ENCODE measurements at places on chromosomes 16 and 17.

GRCh38 chr16:76875898-76876297 is 315.1 kb upstream of the MON1B start:
- DNase-seq, result no peak

GRCh38 chr16:12815361-12815760 is 11.7 kb upstream of the CPPED1 start:
- DNase-seq, result no peak

- DNase-seq, result peak; percentile 61
These were observed 4.8 kb upstream of the QPRT start for GRCh38 chr16:29674188-29674587.

GRCh38 chr17:61000911-61001310 is 323.3 kb downstream of the BCAS3 start:
- peak; percentile 42 for DNase-seq

GRCh38 chr17:66737524-66737923 is 97.4 kb upstream of the CACNG5 start:
- peak; percentile 85 for DNase-seq

GRCh38 chr16:1929105-1929504 is 10.9 kb upstream of the HS3ST6 start:
- no peak for DNase-seq

GRCh38 chr17:52740006-52740405 is 581.5 kb upstream of the CA10 start:
- no peak for DNase-seq

DNA sequence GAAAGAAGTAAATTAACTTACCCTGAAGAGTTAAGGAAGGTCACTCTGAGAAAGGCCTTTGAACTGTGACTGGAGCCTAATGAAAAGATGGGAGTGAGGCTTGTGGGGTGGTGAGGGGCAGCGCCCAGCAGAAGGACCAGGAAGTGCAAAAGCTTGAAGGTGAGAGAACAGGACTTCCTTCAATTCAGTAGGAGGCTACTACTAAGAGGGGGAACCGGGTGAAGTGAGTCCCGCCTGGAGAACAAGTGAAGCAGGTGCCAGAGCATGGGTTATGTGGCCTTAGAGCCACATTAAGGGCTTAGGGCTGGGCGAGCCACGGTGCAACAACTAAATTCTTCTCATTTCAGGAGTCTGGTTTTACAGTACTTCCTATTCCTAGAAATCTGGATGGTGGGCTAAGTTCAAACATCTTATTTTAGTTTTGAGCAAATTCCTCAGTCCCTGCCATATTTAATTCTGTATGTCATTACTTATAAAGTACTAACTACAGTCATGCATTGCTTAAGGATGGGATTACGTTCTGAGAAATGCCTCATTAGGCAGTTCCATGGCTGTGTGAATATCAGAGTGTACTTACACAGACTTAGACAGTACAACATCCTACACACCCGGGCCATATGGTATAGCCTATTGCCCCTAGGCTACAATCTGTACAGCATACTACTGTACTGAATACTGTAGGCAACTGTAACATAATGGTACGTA is 5.1 kb downstream of the CFAP20 start:
- no peak for DNase-seq

DNA sequence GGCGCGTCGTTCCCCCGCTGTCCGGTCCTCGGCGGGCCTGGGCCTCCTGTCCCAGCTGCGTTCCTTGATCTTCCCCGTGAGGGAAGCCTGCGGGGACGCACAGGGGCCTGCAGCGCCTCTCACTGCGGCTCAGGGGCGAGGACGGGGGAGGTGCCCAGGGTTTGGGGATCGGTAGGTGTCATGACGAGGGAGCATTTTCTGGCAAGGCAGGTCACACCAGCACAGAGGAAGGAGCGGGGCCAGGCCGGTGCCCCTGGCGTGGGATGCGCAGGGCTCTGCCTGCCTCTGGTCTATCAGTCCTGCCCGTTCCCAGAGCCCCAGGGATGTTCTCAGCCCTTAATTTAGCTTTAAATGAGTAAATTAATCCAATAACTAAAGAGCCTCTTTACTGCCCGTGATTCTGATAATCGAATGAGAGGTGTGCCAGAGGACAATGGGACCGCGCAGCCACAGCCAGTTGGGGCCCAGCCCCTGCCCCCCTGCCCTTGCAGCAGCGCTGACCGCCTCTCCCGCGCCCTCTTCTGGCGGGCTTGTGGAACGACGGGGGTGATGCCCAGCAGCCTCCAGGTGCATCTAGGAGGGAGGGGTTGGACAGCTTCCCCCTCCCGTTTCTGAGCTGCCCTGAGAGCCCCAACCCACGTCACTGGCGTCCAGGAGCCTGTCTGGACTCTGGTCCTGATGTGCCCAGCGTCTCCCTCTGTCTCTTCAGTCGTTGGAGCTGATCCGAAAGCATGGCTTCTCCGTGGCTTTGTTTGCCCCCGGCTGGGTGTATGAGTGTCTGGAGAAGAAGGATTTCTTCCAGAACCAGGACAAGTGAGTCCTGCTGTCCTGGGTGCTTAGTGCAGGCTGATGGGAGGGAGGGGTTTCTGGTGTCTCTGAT is 7.9 kb downstream of the ENGASE start:
- DNase-seq, result no peak

- DNase-seq, result no peak
These were observed 230.7 kb downstream of the IRX3 start for GRCh38 chr16:54055864-54056263.

DNA sequence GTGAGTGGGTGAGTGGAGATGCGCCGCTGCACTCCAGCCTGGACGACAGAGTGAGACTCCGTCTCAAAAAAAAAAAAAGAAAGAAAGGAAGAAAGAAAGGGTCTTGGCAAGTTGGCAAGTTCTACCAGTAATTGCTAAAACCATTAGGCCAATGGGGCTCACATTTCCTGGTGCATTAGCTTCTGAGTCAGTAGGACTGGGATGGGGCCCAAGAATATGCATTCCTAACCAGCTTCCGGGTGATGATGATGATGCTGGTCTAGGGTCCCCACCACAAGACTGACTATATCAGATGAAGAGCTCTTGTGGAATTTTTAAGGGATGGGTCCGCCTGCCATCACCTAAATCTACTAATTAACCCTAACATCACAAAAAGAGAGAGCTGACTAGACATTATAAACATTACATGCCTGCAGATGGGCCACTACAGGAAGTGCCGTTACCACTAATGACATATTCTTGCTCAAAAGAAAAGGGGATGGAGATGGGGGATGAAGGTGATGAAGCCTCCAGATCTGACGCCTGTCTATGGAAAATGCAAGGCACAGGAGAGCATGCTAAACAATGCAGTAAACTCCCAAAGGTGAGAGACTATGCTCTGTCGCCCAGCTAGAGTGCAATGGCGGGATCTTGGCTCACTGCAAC is 13.1 kb downstream of the MYH11 start:
- no peak for DNase-seq

GRCh38 chr17:2089021-2089422 is 34.1 kb downstream of the HIC1 start:
- peak; percentile 79 for DNase-seq

All from muscle of arm (tissue), 14 donors.